ENCODE measurements at places on chromosomes 4 and X.

- no peak for DNase-seq
Observed at GRCh38 chr4:84644087-84644486, 61.2 kb downstream of the CDS1 start.

DNA sequence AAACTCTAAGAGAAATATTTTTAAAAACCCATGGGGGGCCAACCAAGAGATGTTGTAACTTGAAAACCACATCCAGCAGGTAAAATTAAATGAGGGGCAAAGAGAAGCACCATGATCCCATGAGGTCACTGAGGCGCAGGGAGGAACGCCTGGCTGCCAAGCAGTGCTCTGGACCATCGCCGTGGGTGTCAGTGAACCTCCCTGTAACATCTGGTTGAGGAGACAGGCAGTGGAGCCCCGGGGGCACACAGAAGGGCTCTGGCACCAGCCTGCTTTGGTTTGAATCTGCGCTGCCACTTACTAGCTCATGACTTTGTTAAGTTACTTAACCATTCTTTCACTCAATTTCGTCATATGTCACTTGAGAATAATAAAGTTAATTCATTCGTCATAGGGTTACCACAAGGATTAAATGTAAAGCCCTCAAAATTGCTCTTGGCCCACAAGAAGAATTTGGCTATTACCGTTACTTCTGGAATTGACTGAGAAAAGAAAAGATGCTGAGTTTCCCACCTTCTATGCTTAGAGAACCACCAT lies 41.6 kb upstream of the SLC25A4 start:
- no peak for DNase-seq

DNA sequence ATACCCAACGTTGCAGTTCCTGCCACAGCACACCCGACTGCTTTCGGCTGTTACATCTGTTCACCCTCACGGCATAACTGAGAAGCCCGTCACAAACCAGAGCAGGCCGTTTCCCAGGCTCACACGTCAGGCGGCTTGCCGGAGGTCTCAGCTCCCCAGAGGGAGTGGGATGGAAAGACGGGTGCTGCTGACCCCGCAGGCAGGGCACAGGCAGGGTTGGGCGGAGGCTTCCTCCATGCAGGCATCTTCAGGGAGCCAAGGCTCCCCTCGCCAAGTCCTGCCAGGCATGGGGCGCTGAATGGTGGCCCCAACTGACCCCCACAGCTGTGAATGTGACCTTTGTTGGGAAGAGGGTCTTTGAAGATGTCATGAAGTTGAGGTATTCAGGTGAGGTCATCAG lies 57.5 kb downstream of the ACOX3 start:
- no peak for DNase-seq

DNA sequence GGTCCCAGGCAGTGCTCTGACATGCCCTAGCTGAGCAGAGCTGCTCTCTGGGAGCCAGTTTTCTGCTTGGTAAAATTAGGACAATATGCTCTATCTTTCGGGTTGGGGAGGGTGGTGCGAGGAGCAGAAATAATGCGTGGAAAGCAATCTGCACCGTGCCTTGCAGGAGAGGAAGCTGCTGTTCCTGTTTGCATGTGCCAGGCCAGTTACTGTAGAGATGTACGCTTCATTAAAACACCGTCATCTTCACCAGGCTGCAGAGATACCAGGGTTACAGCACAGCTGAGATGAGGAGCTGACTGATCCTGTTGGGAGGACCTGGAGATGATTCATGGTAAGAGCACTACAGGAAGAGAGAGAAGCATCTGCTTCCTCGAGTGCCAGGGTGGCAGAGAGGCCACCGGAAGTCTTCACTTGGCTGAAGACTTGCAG lies 29.5 kb upstream of the IRF2 start:
- peak; percentile 9 for DNase-seq

DNA sequence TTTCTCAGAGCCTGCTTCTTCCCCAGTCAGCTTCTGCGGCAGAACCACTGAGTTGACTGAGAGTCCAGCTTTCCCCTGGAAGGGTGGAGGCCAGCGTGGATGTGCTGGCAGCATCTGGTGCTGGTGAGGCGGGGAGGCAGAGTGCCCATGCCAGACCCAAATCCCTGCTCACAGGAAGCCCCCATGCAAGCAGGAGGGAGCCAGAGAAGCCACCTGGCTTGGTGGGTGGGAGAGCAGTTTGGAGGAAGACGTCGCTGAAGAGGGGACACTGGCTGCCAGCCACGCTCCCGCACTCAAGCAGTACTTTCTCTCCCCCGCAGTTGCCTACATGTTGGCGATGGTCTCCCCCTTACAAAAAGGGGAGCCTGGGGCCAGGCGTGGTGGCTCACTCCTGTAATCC lies 6.0 kb downstream of the PDZD4 start:
- DNase-seq, result no peak

DNA sequence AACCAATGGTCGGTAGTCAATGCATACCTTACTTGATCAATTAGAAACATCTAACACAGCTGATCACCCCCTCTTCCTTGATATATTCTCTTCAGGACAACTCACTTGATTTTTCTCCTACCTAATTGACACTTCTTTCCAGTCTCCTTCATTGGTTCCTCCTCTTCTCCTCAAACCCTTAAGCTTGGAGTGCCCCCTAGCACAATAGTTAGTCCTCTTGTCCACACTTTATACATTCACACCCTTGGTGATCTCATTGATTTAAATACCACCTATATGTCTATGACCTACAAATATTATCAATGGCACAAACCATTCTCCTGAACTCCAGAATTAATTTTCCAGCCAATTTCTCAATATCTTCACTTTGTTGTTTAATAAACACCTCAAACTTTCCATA lies 724.0 kb downstream of the ADGRL3 start:
- no peak for DNase-seq

- DNase-seq, result no peak
Observed at GRCh38 chr4:168511780-168512489, 15.1 kb downstream of the PALLD start.

- DNase-seq, result no peak
Observed at GRCh38 chr4:31392923-31393322, 672.8 kb downstream of the PCDH7 start.
